Heart right ventricle (tissue), 16 donors: ENCODE measurements at places on chromosomes 1 and 21. TPM values are rescaled to one million over a fixed set of nuclear protein-coding genes. Genes with fewer than 3 reads are reported as not detected.

Gene RSPO1
- polyA plus RNA-seq = 0.03 TPM

GRCh38 chr1:58041621-58042020, 504.9 kb downstream of the OMA1 start:
- no peak for DNase-seq

DNA sequence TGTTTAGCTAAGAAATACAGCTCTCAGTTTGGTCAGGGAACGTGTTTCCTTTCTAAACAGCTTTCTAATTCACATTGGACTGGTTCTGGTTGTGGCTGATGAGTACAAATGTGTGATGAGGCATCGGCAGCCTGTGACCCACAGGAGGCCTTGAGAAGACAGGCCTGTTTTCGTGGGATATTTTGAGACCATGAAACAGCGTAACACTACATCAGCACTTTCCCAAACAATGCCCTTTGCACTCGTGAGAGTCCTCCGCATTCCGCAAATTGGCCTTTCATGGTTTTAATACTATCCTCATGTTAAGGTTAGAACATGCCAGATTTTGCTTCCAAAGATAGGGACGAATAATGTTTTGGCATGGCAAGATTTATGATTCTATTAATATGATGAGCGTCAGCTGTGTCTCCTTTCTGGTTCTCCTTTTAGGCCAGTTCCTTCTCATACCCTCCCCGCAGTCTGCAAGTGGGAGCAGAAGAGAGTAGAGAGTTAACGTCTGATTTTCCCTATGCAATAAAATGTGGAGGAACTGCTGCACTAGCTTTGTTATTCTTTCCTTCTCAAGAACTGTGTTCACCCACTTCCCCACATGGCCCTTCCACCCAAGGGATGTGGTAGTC, 84.3 kb upstream of the L1TD1 start:
- DNase-seq = no peak

DNA sequence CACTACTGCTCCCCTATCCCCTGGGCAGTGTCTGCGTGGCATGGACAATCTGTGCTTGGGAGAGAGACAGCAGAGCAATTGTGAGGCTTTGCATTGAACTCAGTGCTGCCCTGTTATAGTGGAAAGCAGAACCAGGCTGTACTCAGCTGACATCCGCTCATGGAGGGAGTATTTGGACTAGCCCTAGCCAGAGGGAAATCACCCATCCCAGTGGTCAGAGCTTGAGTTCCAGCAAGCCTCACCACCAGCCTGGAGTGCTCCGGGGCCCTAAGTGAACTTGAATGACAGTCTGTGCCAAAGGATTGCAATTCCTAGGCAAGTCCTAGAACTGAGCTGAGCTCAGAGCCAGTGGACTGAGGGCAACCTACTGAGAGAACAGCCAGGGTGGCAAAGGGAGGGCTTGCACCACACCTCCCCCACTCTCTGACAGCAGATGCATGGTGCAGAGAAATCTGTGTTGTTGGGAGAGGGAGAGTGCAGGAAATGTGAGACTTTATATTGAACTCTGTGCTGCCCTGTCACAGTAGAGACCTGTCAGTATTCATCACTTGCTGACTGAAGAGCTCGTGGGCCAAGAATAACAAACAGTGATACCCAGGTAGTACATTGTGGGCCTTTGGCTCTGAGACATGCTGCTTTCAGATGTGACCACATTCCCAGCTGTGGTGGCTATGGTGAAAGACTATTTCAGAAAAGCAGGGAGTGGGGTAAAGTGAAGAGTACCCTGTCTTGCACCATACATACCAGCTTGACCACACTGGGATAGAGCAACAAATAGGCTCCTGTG, 107.7 kb upstream of the SLC5A9 start:
- DNase-seq = no peak

- no peak for DNase-seq
Measured at GRCh38 chr1:69570356-69570755, 2.6 kb downstream of the LRRC7 start.

GRCh38 chr1:246837418-246838117, 94.2 kb downstream of the AHCTF1 start:
- DNase-seq = no peak

DNA sequence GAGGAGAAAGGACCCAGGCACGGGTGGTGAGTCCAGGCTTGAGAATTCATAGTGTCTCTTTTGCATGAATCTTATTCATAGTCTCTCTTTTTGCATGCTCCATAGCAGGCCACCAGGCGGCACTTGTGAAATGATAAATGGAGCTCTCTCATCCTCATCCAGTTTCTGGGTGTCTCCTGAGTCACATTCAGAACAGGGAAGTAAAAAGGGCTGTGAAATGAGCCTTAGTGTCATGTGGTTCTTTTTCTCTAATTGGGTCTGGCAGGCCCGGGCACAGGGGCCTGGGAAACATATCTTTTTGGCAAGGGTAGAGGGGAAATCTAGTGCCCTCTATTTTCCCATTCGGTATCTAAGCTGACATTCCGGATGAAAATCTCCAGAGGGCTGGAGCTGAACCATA, 19.1 kb upstream of the NCF2 start:
- DNase-seq = peak; percentile 68

DNA sequence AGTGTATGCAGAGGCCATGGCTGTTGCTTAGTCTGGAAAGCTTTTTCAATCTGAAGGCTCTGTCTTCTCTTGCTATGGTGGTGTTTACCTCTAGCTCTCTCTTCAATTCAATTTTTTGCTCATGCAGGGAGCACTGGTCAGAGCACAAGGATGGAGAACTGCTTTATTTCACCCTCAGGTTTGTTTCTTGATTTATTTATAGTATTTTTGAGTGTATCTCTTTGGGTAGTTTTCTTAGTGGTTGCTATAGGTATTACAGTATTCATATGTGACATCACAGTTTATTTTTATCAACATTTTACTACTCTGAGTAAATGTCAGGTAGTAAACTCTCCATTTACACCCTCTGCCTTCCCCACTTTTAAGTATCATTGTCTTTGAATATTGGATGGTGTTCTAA, 147.9 kb downstream of the RASAL2 start:
- no peak for DNase-seq

- no peak for DNase-seq
Measured at GRCh38 chr1:20974069-20974468, 187.0 kb upstream of the HP1BP3 start.

GRCh38 chr1:205577874-205578658, 53.7 kb downstream of the ELK4 start:
- no peak for DNase-seq

DNA sequence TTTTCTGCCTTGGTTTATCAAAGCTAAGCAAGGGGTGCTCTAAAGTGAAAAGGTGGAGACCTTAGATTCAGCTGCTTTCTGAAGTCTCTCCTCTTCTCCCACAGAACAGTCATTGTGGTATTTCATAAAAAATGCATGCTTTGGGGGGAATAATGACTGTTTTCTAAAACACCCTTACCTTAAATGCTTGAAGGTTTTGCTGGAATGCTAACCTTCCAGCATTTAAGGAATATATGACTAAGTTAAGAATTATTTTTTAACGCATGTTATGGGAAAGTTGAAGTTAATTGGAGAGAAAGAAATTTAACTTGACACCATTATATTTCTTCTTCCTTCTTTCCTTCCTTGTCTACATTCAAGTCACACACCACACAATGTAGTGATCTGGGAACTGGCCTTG, 162.5 kb downstream of the ROR1 start:
- DNase-seq = no peak
